ENCODE measurements at places on chromosomes 13 and 19. TPM values are rescaled to one million over a fixed set of nuclear protein-coding genes. Genes with fewer than 3 reads are reported as not detected.

DNA sequence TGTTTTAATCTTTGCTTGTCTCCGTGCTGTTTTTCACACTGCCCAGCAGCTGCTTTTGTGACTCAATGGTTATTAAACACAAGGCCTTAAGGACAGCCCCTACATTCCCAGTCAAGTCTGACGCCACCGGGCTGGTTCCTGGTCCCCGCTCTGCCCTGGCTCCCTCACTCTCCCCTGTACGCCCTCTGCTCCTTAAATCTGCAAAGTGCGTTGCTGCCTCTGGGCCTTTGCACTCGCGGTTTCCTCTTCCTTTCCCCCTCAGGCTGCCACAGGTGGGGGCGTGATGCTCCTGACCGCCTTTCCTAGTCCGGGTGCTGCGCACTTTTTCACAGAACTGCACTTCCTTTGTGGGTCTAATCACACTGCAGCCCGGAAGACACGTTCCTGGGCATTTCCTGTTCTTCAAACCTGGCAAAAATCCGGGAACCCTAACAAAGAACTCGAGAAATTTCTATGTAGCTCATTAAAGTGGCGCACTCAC lies 25.6 kb downstream of the NOSIP start:
- peak overlapping the region; percentile 99 for H3K27ac ChIP-seq
- peak; percentile 48 for DNase-seq

SUPT5H gene
- 163 TPM for total RNA-seq

RAB3A gene
- 6.3 TPM for total RNA-seq

IRGC gene
- not detected for total RNA-seq

GRCh38 chr19:17866964-17867486 lies 4.7 kb upstream of the SLC5A5 start:
- no peak overlapping the region for H3K4me3 ChIP-seq
- H3K36me3 ChIP-seq, result peaks cover 36% of the 10 kb centered on the region
- peaks cover 2% of the 10 kb centered on the region for H3K4me1 ChIP-seq
